ENCODE measurements at places on chromosomes 3 and 15. TPM values are rescaled to one million over a fixed set of nuclear protein-coding genes. Genes with fewer than 3 reads are reported as not detected.

GRCh38 chr3:122476532-122476931, 38.2 kb downstream of the KPNA1 start:
- no peak overlapping the region for H3K27ac ChIP-seq
- no peak for DNase-seq
- peaks cover 7% of the 10 kb centered on the region for H3K4me1 ChIP-seq
- no peaks in the 10 kb centered on the region for H3K27me3 ChIP-seq
- H3K4me3 ChIP-seq, result no peak overlapping the region

DNA sequence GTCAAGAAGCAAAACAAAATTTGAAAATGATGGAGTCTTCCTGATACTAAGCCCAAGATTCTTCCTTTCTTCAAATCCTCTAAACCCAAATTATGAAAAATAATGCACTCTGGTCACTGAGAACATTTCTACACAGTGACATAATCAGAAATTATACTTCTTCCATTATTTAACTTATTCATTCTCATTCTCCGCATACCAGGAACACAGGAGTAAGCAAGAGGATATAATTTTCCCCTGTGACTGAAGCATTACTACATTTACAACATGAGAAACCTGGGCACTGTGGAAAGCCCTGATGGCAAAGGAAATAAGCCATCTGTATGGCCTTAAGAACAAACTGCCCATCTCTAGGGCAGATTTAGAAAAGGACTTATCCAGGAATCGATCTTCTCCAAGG, 47.0 kb downstream of the EXD1 start:
- DNase-seq, result no peak
- no peak overlapping the region for H3K27ac ChIP-seq
- H3K36me3 ChIP-seq, result no peaks in the 10 kb centered on the region
- H3K27me3 ChIP-seq, result no peaks in the 10 kb centered on the region
- H3K4me3 ChIP-seq, result no peak overlapping the region

- H3K36me3 ChIP-seq, result no peaks in the 10 kb centered on the region
- no peak overlapping the region for H3K4me3 ChIP-seq
- DNase-seq, result no peak
Observed at GRCh38 chr3:144085964-144086363, 114.3 kb downstream of the DIPK2A start.

GRCh38 chr15:79071901-79072300, 18.7 kb downstream of the RASGRF1 start:
- H3K36me3 ChIP-seq, result no peaks in the 10 kb centered on the region
- H3K4me3 ChIP-seq, result no peak overlapping the region
- H3K27ac ChIP-seq, result no peak overlapping the region
- no peaks in the 10 kb centered on the region for H3K4me1 ChIP-seq

GRCh38 chr3:94460931-94461330, 398.1 kb downstream of the NSUN3 start:
- H3K4me3 ChIP-seq, result no peak overlapping the region
- no peaks in the 10 kb centered on the region for H3K36me3 ChIP-seq

DNA sequence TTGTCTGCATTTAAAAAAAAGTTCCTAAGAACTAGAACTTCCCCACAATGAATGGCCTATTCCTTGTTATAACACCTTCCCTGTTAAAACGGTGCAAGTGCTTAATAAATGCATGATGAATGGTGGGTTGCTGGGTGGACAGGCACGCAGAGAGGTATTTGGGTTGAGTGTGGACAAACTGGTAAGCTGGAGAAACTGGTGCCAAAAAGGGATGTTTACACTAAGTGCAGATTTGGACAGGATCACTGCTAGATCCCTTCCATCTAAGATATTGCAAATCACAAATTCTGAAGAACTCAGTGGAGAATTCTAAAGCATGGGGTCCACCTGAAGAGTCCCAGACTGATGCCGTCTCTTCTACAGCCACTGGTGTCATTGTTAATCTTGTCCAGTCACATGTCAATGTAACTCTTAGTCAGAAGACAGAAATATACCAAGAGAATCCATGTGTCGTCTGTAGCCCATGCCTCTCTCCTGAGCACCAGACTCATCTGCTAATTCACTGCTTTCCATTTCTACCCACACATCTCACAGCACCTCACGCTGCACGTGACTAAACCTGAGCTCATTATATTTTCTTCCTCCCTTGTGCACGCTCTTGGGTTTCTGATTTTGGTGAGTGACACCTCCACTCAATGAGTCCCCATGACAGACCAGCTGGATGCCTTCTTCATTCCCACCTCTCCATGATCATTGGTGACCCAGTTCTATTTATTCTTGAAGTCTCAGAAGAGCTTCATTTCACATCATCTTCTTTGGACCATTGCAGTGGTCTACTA, 328.9 kb downstream of the THSD4 start:
- DNase-seq, result no peak
- H3K4me1 ChIP-seq, result no peaks in the 10 kb centered on the region
- no peaks in the 10 kb centered on the region for H3K27me3 ChIP-seq
- no peak overlapping the region for H3K27ac ChIP-seq
- no peaks in the 10 kb centered on the region for H3K36me3 ChIP-seq

DNA sequence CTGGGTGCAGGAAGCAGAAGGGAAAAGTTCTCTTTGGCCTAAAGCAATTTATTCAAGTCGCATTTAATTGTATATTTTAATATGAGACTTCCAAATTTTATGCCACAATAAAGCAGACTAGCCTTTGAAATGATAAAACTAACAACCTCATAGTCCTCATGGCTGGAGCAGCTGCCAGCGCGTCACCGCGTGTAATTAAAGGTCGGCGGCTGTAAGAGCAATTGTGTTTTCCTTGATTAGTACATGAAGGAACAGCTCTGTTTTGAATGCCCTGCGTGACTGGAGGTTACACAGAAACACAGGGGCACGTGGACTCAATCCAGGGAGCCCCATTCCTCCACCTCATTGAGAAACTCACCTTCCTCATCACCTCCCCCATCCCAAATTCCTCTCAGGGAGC, 10.1 kb upstream of the LRRC15 start:
- no peak for DNase-seq
- no peaks in the 10 kb centered on the region for H3K36me3 ChIP-seq
- no peaks in the 10 kb centered on the region for H3K4me1 ChIP-seq
- no peaks in the 10 kb centered on the region for H3K27me3 ChIP-seq

GRCh38 chr3:101635954-101636798, 40.8 kb downstream of the ZBTB11 start:
- DNase-seq, result peak; percentile 67
- H3K4me1 ChIP-seq, result no peaks in the 10 kb centered on the region
- no peaks in the 10 kb centered on the region for H3K27me3 ChIP-seq

- H3K27me3 ChIP-seq, result no peaks in the 10 kb centered on the region
- H3K4me3 ChIP-seq, result no peak overlapping the region
- DNase-seq, result no peak
- H3K4me1 ChIP-seq, result no peaks in the 10 kb centered on the region
Observed at GRCh38 chr3:9828801-9829755, 14.7 kb downstream of the RPUSD3 start.

- no peak overlapping the region for H3K4me3 ChIP-seq
- no peaks in the 10 kb centered on the region for H3K36me3 ChIP-seq
- H3K4me1 ChIP-seq, result no peaks in the 10 kb centered on the region
- DNase-seq, result no peak
- H3K27ac ChIP-seq, result no peak overlapping the region
Observed at GRCh38 chr3:154783061-154783460, 297.1 kb upstream of the MME start.

GRCh38 chr15:60264566-60264965, 133.2 kb downstream of the ANXA2 start:
- H3K27ac ChIP-seq, result no peak overlapping the region
- peaks cover 4% of the 10 kb centered on the region for H3K27me3 ChIP-seq
- H3K4me3 ChIP-seq, result no peak overlapping the region
- H3K4me1 ChIP-seq, result no peaks in the 10 kb centered on the region

- no peaks in the 10 kb centered on the region for H3K36me3 ChIP-seq
- no peaks in the 10 kb centered on the region for H3K27me3 ChIP-seq
- H3K27ac ChIP-seq, result no peak overlapping the region
- no peaks in the 10 kb centered on the region for H3K4me1 ChIP-seq
- H3K4me3 ChIP-seq, result no peak overlapping the region
- DNase-seq, result peak; percentile 6
Observed at GRCh38 chr15:91942720-91943394, 89.3 kb downstream of the SLCO3A1 start.

GRCh38 chr3:187454085-187454815, 86.1 kb downstream of the RTP4 start:
- no peak for DNase-seq
- H3K36me3 ChIP-seq, result no peaks in the 10 kb centered on the region
- no peak overlapping the region for H3K27ac ChIP-seq
- no peaks in the 10 kb centered on the region for H3K4me1 ChIP-seq

DNA sequence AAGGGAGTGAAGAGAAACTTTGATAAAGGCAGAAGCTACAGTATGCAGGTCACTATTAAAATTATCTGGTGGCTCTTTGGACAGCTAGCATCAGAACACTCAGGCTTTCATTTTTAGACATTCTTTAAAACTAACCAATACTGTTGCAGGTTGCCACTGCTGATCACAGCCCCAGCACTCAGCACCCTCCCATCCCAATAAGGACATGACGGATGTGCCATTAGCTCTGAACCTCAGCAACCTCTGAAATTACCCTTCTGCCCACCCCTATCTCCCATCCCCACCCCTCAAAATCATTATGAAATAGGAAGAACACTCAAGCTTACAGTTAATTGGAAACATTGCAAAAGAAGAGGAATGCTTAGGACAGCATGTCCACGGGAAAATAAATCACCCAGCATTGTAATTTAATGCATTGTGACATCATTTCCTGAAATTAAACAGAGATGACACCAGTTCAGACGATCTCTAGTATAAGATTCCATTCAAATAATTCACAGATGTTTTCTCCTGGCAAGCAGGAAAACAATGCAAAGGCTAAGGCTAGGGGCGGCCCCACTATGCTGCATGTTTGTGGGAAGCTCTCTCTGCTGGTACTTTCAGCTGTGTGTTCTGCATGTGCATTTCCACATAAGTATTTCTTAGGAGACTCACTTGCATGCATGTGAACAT, 71.6 kb downstream of the MEIS2 start:
- no peak for DNase-seq
- no peaks in the 10 kb centered on the region for H3K36me3 ChIP-seq
- H3K4me1 ChIP-seq, result no peaks in the 10 kb centered on the region
- H3K27me3 ChIP-seq, result no peaks in the 10 kb centered on the region

GRCh38 chr15:36608180-36608579, 28.8 kb downstream of the CDIN1 start:
- H3K27me3 ChIP-seq, result no peaks in the 10 kb centered on the region
- H3K36me3 ChIP-seq, result no peaks in the 10 kb centered on the region
- H3K27ac ChIP-seq, result no peak overlapping the region
- no peak overlapping the region for H3K4me3 ChIP-seq
- H3K4me1 ChIP-seq, result no peaks in the 10 kb centered on the region

- no peak overlapping the region for H3K4me3 ChIP-seq
- DNase-seq, result no peak
- H3K27me3 ChIP-seq, result no peaks in the 10 kb centered on the region
Observed at GRCh38 chr15:68621535-68621934, 42.7 kb downstream of the CORO2B start.

- no peaks in the 10 kb centered on the region for H3K4me1 ChIP-seq
- H3K27ac ChIP-seq, result no peak overlapping the region
- H3K27me3 ChIP-seq, result no peaks in the 10 kb centered on the region
Observed at GRCh38 chr3:152139651-152140050, 129.1 kb upstream of the MBNL1 start.

DNA sequence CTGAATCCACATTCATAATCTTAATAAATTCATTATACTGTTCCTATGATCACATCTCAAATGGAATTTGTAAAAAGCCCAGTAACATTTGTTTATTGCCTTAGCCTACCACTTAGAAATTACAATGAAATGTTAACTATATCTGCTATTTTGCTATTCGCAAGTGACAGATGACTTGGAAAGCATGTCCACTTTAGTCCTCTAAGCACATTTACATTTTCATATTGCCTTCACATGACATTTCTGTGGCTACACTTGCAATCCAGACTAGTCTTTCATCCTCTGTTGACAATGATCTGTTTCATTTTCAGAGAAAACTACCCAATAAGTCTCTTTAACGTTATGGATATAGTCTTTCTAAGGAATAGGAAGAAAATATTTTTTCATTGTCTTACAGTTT, 741.8 kb downstream of the FHIT start:
- no peaks in the 10 kb centered on the region for H3K36me3 ChIP-seq
- H3K27ac ChIP-seq, result no peak overlapping the region
- DNase-seq, result no peak
- no peaks in the 10 kb centered on the region for H3K27me3 ChIP-seq
- H3K4me3 ChIP-seq, result no peak overlapping the region
- no peaks in the 10 kb centered on the region for H3K4me1 ChIP-seq

GRCh38 chr3:192637803-192638202, 89.5 kb downstream of the FGF12 start:
- H3K27ac ChIP-seq, result no peak overlapping the region
- no peak overlapping the region for H3K4me3 ChIP-seq
- H3K4me1 ChIP-seq, result no peaks in the 10 kb centered on the region
- no peaks in the 10 kb centered on the region for H3K36me3 ChIP-seq
- DNase-seq, result no peak

GRCh38 chr3:62414786-62415185, 41.4 kb upstream of the FEZF2 start:
- no peaks in the 10 kb centered on the region for H3K27me3 ChIP-seq
- H3K27ac ChIP-seq, result no peak overlapping the region
- no peaks in the 10 kb centered on the region for H3K4me1 ChIP-seq
- no peak overlapping the region for H3K4me3 ChIP-seq
- H3K36me3 ChIP-seq, result no peaks in the 10 kb centered on the region

DNA sequence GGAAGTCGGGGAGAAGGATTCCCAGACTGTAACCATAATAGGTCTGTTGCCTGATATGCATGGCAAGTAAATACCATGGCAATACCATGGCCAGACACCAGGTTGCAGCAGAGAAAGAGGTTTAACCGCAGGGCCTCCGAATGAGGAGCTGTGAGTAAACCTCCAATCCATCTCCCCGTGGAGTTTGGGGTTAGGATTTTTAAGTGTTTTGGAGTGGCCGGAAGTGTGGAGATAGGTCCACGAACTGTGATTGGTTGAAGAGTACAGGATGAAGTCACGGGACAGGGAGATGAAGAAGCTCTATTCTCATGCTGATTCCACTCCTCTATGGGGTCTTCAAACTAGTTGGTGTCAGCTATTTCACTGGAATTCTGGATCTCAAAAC, 127.9 kb downstream of the ST8SIA2 start:
- H3K27me3 ChIP-seq, result no peaks in the 10 kb centered on the region
- H3K36me3 ChIP-seq, result no peaks in the 10 kb centered on the region
- H3K27ac ChIP-seq, result no peak overlapping the region
- H3K4me1 ChIP-seq, result no peaks in the 10 kb centered on the region

DNA sequence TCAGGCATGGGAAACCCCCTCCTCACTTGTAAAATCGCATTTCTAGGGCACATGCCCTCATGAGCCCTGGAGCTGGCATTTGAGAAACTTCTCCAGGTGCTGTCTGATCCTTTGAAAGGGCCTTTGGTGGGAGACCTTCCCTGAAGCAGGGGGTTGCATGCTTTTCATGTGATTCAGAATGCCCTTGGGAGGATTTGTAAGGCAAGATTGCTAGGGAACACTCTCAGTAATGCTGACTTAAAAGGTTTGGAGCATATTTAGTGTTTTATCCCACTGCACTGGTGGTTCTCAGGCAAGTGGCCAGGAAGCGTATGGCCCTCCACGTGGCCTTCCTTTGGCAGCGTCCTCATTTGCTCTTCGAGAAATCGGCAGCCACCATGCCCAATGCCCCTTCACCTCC, 164.1 kb downstream of the ARRDC4 start:
- no peak overlapping the region for H3K27ac ChIP-seq
- H3K36me3 ChIP-seq, result no peaks in the 10 kb centered on the region
- no peaks in the 10 kb centered on the region for H3K27me3 ChIP-seq
- no peaks in the 10 kb centered on the region for H3K4me1 ChIP-seq
- no peak overlapping the region for H3K4me3 ChIP-seq

TYRO3 gene
- total RNA-seq, result 0.24 TPM

SLC41A3 gene
- 23.6 TPM for total RNA-seq

HIGD2B gene
- total RNA-seq, result 0.57 TPM

TM6SF1 gene
- 9.0 TPM for total RNA-seq

GOLGA8G gene
- total RNA-seq, result not detected

MYEF2 gene
- total RNA-seq, result 28.5 TPM

FANCD2 gene
- 36.3 TPM for total RNA-seq
